ENCODE measurements at places on chromosomes 13 and 19.

DNA sequence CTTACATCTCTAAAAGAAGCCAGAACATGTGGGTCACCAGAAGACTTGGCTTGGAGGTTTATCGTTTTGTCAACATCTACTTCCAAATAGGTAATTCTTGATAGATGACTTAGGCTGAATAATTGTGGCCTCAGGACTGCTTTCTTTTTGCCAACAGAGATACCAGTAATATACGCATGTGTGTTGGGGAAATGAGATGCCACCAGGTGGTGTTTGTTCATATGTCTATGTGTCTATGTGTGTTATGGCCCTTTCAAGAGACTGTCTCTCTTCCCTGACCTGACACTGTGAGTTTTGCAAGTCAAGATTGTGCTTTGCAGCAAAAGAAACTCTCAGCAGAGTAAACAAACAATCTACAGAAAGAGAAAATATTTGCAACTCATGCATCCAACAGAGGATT, 31.6 kb upstream of the METTL21C start:
- no peak for DNase-seq

DNA sequence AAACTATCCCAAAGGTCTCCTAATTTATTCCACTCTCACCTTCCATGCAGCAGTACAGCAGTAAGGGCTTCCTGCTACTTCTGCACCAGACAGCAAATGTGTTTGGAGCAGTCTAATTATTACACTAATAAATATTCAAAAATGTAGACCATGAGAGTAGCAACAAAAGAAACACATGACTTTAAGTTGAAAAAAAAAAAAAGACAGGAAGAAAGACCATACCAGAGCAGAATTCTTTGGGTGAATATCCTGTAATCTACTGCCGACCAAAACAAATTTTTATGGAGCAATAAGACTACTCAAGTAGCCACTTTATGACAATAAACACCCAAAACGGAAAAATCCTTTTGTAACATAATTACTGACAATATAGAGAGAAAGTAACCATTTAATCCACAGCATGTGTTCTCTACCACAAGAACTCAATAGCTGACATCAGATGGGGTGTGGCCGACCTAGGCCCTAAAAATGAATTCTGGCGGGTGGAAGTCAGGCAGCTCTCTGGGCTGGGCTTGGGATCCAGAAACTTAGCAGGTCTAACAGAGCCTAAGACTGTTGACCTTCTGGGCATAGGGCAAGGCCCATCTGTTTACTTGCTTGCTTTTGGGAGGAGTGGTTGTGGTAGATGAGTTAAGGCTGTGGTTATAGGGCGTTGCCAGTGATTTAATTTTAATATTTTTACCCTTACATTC, 4.6 kb downstream of the KLF12 start:
- no peak for DNase-seq

- no peak for DNase-seq
These were observed 32.4 kb downstream of the EPSTI1 start for GRCh38 chr13:42959615-42960014.

DNA sequence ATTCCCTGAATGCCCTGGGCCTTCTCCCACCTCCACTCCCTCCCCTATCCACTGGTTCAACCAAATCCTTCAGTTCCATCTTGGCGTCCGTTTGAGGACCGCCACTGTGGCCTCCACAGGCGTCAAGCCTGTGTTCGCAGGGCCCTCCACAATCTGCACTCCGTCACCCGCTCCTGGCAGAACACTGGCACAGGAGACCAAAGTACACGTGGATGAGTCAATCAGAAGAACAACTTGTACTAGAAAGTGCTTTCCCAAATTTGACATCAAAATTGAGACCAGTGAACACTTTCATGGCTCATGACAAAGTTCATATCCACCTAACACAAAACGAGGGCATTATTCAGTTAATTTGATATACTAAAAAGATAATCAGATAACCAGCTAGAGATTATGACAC, 6.5 kb upstream of the CDC16 start:
- DNase-seq = no peak

- no peak for DNase-seq
These were observed 18.6 kb downstream of the BRD4 start for GRCh38 chr19:15313649-15314279.

- no peak for DNase-seq
These were observed 29.7 kb downstream of the MCF2L start for GRCh38 chr13:112998521-112999280.

DNA sequence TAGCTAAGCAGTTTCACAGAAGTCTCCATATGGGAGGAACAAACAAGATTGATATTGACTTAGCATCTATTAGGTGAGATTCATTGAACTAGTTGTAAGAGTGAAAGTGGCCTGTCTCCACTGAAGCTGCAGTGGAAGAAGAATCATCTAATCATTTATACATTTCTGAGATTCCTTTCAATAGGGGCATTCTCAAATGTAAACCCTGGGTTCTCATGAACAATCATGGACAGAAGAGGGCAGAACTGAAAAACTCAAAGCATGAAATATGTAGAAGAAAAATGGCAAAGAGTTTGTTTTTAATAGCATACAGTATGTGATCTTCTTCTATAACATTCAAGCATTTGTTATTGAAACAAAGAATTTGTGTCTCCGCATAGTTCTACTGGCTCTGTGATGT, 17.6 kb upstream of the POSTN start:
- DNase-seq = no peak

- no peak for DNase-seq
These were observed 29.8 kb downstream of the DZIP1 start for GRCh38 chr13:95614641-95615245.

DNA sequence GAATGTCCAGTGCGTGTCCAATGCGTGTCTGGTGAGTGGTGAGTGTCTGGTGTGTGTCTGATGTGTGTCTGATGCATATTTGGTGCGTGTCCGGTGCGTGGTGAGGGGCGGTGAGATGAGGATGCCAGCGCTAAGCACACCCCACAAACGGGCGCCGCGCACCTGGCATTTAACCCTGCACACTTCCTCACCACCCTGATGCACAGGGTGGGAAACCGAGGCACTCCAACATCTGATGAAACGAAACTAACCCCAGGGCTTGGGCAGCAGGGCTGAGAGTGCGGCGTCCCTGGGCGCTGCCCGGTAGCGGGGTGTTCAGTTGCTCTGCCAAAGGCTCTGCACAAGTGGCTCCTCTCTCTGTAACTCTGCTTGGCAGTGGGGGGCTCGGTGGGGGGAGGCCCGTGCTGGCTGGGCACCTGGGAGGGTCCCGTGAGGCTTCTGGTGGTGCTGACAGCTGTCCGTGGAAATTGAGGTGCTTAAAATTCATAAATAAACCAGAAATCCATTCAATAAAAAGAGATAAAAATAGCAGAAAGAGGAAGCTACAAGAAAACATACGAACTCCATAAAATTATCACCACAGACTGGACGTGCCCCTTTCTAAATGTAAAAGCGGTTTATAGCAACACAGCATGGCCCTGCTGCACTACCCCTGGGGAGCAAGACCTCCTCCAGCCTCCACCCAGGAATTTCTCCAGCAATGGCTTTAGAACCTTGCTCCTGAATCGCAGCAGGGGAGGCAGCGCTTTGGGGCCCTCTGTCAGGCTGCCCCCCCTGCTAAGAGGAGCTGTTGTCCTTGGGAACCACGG, 76.0 kb downstream of the RASA3 start:
- DNase-seq = no peak

DNA sequence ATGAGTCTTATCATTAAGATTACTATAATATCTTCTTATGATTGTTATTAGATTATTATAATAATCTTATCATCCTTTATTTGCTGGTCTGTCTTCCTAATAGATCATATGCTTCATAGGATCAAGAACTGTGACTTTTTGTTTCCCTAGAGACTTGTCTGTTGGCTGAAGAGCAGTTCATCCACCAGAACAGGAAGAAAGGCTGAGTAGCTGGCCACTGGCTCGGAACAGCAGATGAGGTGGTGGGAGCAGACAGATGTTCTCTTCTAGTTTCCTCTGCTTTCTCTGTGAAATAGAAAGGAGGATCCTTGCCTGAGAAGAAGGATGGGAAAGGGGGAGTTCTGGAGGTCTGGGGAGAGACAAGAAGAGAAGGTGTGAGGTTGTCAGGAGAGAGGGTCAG, 120.0 kb downstream of the CCNA1 start:
- no peak for DNase-seq

DNA sequence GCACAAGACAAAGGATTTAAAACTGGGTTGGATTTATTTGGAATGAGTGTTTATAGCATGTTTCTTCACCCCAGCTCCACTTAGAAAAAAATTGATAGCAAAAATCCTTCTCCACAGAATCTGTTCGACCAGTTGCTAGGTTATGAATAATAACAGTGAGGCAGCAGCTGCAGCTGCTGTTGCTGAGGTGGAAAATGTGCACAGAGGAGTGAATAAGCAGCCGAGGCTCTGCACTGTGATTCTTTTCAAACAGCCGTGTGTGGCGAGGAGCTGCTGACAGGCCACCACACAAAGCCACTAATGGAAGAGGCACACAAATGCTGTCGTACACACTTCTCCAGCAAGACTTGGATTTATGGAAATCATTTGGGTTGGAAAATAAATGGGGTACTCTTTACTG, 6.4 kb upstream of the RASL11A start:
- DNase-seq = no peak

DNA sequence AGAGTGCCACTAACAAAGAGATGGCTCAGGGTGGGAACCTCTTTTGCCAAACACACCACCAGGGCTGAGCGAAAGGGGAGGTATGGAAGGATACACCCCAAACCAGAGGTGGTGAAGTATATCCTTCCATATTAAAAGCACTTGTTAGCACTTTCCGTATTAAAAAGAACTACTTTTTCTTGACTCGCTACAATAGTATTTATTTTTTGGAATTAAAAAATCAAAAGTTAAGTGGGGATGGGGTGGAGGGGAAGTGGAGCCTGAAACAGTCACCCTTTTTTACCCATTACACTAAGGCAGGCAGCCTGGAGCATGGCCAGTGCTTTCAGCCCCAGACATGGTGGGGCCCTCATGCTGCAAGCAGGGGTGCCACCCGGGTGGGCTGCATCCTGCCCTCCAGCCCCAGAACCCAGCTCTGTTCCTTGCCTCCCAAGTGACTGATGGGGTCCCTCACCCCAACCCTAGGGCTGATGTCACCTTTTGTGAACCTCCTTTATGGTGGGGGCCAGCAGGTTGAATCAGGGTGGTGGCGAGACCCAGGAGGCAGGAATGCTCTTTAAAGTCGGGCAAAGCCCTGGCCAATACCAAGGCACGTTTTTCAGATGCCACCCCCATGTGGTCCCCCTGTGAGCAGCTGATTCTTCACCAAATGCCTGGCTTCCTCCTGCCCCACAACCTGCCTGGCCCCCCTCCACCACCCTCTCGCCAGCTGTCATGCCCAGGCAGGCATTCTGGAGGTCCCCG, 31.0 kb downstream of the LYL1 start:
- DNase-seq = no peak

DNA sequence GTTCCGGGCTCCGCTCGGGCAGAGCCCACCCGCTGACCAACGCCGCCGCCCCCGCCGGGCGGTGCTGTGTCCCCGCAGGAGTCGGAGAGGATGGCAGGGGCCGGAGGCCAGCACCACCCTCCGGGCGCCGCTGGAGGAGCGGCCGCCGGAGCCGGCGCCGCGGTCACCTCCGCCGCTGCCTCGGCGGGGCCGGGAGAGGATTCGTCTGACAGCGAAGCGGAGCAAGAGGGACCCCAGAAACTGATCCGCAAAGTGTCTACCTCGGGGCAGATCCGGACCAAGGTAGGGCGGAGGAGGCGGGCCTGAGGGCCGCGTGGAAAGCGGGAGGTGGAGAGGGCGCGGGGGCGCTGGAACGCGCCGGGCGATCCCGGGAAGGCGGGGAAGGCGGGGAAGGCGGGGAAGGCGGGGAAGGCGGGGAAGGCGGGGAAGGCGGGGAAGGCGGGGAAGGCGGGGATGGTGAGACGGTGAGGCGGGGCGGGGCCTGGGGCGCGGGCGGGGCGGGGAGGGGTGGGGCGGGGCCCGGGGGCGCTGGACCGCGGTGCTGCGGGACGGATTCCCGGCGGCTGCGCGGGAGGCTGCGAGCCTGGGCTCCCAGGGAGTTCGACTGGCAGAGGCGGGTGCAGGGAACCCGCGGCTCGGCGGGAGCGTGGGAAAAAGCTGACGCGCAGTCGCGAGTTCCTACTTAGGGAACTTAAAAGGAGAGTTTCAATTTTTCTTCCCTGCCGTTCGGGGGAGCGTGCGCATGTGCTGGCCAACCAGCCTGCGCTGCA, 421 bp downstream of the DGKH start:
- DNase-seq = peak; percentile 51

- DNase-seq = no peak
These were observed 27.6 kb downstream of the ELL start for GRCh38 chr19:18494267-18494607.

DNA sequence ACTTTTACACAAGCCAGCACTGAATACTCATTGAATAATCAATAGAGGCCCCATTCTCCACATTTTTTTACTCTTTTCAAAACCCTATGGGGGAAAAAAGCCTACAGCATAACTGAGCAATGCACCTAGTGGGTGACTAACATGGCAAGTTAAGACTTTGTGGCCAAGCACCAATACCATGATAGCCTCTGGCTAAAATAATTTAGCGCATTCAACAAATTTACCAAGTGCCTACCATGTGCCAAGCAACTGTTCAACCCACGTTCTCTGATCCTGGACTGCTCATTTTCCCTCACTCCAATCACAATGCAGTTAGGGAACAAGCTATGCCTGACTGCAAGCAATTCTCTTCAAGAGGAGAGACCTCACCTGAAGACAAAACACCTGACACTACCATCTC, 3.0 kb downstream of the ANKRD10 start:
- no peak for DNase-seq

DNA sequence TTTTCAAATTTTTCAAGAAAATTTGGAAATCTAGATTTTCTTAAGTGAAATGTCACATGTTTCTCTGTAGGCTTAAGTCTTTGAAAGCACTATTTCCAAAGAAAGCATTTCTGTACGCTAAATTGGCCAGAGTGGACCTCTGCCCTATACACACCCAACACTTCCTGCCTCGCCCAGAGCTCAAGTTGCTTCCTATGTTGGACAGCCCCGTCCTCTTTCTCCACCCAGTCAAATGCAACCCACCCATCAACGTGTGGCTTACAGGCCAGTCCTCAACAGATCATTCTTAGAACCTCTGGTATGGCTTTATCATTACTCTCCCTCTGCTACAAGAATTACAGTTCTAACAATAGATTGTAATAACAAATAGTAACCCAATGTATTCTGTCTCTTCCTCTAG, 24.2 kb downstream of the KLF12 start:
- DNase-seq = no peak

Data from HTR-8/SVneo (cell line).